Regular cardiac myocyte (primary cell): ENCODE measurements at places on chromosomes 7 and 10. TPM values are rescaled to one million over a fixed set of nuclear protein-coding genes. Genes with fewer than 3 reads are reported as not detected.

Gene PDZD7
- total RNA-seq, result 1.3 and 3.1 TPM in 2 replicates

Gene GJD4
- not detected in 2 replicates for total RNA-seq

Gene SLC18A3
- total RNA-seq, result under 0.01 TPM in 1 of 2 replicates, not detected in the other

Gene ACSL5
- total RNA-seq, result 0.96 and 2.3 TPM in 2 replicates

Gene MYH16
- total RNA-seq, result under 0.01 TPM in 1 of 2 replicates, not detected in the other

Gene STK31
- under 0.01 TPM in 2 replicates for total RNA-seq

Gene OPN4
- total RNA-seq, result not detected in 2 replicates

Gene ACTL6B
- not detected in 2 replicates for total RNA-seq

Gene OR13A1
- total RNA-seq, result not detected in 2 replicates

Gene ANKRD61
- total RNA-seq, result under 0.01 TPM in 2 replicates

Gene GOLGA7B
- total RNA-seq, result under 0.01 TPM in 1 of 2 replicates, not detected in the other

Gene ZNF804B
- total RNA-seq, result not detected in 2 replicates

Gene FLNC
- 176 and 417 TPM in 2 replicates for total RNA-seq

Gene CDK1
- 15.5 and 84.0 TPM in 2 replicates for total RNA-seq

Gene HELLS
- 11.6 and 41.0 TPM in 2 replicates for total RNA-seq

Gene MRLN
- total RNA-seq, result not detected in 2 replicates

Gene DPP6
- total RNA-seq, result not detected in 2 replicates

Gene BCL7B
- 14.7 and 36.4 TPM in 2 replicates for total RNA-seq

Gene HABP2
- under 0.01 and 0.19 TPM in 2 replicates for total RNA-seq

Gene OPALIN
- total RNA-seq, result not detected in 2 replicates

Gene VSTM4
- total RNA-seq, result 0.77 and 4.5 TPM in 2 replicates

Gene ZNF488
- 0.19 TPM in 1 of 2 replicates, not detected in the other for total RNA-seq

Gene LRGUK
- 0.28 and 0.38 TPM in 2 replicates for total RNA-seq

Gene EBF3
- 11.6 and 20.5 TPM in 2 replicates for total RNA-seq

Gene JCAD
- 7.1 and 9.9 TPM in 2 replicates for total RNA-seq

Gene TEX36
- not detected in 2 replicates for total RNA-seq

Gene PLEKHS1
- not detected in 2 replicates for total RNA-seq
